ENCODE measurements at places on chromosomes 12 and 14. TPM values are rescaled to one million over a fixed set of nuclear protein-coding genes. Genes with fewer than 3 reads are reported as not detected.

DNA sequence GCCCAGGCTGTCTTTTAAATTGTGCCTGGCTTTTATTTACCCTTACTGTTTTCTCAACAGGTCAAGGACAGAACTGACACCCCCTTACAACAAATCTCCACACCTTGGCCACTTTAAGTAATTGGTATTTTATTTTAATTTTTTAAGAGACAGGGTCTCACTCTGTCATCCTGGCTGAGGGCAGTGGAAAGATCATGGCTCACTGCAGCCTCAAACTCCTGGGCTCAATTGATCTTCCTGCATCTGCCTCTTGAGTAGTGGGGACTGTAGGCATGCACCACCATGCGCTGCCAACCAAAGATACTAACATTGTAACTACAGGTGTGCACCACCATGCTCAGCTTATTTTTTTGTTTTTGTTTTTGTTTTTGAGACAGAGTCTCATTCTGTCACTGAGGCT is 109.8 kb downstream of the PTPN11 start:
- DNase-seq: no peak

DNA sequence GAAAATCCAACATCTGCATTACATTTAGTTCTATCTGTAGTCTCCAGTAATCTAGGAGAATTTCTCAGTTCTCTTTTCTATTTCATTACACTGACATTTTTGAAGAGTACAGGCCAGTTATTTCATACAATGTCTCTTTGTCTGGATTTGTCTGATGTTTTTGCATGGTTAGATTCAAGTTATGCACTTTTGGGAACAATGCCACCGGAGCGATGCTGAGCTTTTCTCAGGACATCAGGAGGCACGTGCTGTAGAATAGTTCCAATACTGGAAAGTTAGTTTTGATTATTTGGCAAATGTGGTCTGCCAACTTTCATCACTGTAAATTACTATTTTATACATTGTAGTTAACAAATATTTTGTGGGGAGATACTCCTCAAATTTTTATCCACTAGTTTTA is 43.1 kb downstream of the ALDH1L2 start:
- peak; percentile 85 for DNase-seq

GRCh38 chr14:69943084-69943780 is 64.0 kb downstream of the SMOC1 start:
- DNase-seq: peak; percentile 26

GRCh38 chr12:99024191-99024590 is 379.1 kb downstream of the APAF1 start:
- DNase-seq: no peak

DNA sequence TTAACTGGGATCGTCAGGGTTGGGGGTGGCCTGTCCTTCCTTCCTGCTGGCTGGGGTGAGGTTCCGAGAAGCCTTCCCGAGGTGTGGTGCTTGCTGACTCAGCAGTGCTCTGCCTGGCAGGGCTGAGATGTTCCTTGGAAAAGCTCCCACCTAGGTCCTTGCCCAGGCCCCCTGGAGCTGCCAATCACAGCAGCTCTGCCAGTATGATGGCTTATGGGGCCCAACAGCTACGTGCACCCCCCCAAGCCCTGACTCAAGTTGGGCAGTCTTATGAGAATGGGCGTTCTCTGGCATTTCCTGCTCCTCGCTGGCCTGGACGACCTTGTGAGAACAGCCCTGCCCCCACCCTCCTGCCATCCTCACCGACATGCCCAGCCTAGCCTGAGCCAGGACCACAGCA is 292.2 kb upstream of the CRY1 start:
- no peak for DNase-seq

DNA sequence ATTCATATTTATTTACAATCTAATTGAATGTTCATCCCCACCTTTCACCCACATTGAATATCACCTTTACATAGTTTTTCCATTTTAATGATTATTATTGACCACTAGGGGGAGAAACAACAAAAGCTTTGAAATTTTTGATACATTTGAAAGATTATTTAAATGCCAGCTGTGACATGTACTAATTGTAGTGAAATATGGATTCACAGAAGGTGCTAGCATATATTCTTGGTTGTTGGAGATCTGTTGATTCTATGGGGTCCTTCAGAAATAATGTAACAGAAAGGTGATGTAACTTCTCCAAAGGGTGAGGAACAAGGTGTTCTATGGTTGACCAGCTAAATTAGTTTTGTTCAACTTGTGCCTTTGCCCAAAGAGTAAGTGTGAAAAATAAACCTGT is 22.4 kb upstream of the GPR33 start:
- DNase-seq: peak; percentile 24

- peak; percentile 42 for DNase-seq
Observed at GRCh38 chr14:88049266-88049665, 44.3 kb downstream of the GPR65 start.

GRCh38 chr12:47362126-47362705 is 282.5 kb upstream of the AMIGO2 start:
- peak; percentile 14 for DNase-seq

- DNase-seq: no peak
Observed at GRCh38 chr12:2693244-2693860, 101.4 kb upstream of the FKBP4 start.

GRCh38 chr14:60618241-60618640 is 31.0 kb downstream of the SIX1 start:
- DNase-seq: no peak

DNA sequence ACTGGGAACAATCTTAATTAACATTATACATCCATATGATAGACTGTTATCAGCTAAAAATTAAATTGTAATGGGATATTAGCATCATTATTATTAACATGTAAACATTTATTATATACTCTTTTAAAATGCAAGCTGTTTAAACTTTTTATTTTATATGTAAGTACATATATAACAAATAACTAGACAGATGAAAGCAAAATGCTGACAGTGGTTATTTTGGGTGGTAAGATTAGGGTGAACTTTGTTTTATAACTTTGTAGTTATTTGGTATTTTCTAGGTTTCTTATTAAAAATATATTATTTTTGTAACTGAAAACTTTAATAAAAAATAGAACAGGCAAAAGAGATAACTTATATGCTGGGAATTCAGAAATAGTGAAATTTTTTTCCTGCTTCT is 62.6 kb upstream of the KIF21A start:
- DNase-seq: no peak

Gene SLCO1A2
- not detected for polyA plus RNA-seq

Gene CD163L1
- polyA plus RNA-seq: 8.3 TPM

Data from muscle of leg (tissue), 16 donors.